ENCODE measurements at places on chromosomes 7 and 10.

GRCh38 chr10:106402458-106402857 lies 762.0 kb downstream of the SORCS1 start:
- no peaks in the 10 kb centered on the region for H3K36me3 ChIP-seq
- DNase-seq = no peak
- H3K27ac ChIP-seq = no peak overlapping the region
- no peaks in the 10 kb centered on the region for H3K27me3 ChIP-seq
- no peaks in the 10 kb centered on the region for H3K4me1 ChIP-seq

GRCh38 chr7:83486957-83487356 lies 162.0 kb downstream of the SEMA3E start:
- H3K4me3 ChIP-seq = no peak overlapping the region
- H3K27me3 ChIP-seq = no peaks in the 10 kb centered on the region
- H3K36me3 ChIP-seq = no peaks in the 10 kb centered on the region
- H3K27ac ChIP-seq = no peak overlapping the region

GRCh38 chr10:22436526-22436892 lies 91.2 kb downstream of the SPAG6 start:
- H3K36me3 ChIP-seq = no peaks in the 10 kb centered on the region
- DNase-seq = no peak
- H3K27me3 ChIP-seq = no peaks in the 10 kb centered on the region
- H3K4me1 ChIP-seq = peaks cover 4% of the 10 kb centered on the region
- peak overlapping the region; percentile 86 for H3K4me3 ChIP-seq

GRCh38 chr7:44727158-44727936 lies 21.3 kb upstream of the ZMIZ2 start:
- H3K4me1 ChIP-seq = peaks cover 11% of the 10 kb centered on the region
- no peaks in the 10 kb centered on the region for H3K36me3 ChIP-seq
- no peak for DNase-seq
- H3K27ac ChIP-seq = no peak overlapping the region
- H3K27me3 ChIP-seq = no peaks in the 10 kb centered on the region

DNA sequence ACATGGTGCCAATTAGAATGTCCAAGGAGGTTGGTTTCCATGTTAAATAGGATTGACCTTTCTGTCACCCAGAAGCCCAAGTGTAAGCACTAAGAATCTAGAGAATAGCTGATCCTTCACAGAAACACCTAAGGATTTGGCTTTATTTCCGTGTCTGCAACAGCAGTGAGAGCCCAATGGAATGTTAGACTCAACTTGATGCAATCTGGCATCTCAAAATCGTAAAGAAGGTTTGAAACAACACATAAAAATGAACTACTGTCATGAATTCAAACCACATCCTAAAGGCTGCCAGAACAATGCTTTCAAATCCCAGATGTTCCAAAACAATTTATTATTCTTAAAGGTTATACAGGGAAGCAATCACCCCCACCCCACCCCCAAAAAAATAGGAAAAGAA lies 18.6 kb downstream of the PPP1R3C start:
- H3K36me3 ChIP-seq = no peaks in the 10 kb centered on the region
- H3K4me1 ChIP-seq = no peaks in the 10 kb centered on the region
- H3K27me3 ChIP-seq = no peaks in the 10 kb centered on the region

GRCh38 chr10:46028584-46029460 lies 1.6 kb downstream of the NCOA4 start:
- H3K4me1 ChIP-seq = peaks cover 68% of the 10 kb centered on the region
- H3K4me3 ChIP-seq = peak overlapping the region; percentile 91
- DNase-seq = peak; percentile 77
- H3K27ac ChIP-seq = peak overlapping the region; percentile 97
- H3K36me3 ChIP-seq = no peaks in the 10 kb centered on the region
- no peaks in the 10 kb centered on the region for H3K27me3 ChIP-seq

DNA sequence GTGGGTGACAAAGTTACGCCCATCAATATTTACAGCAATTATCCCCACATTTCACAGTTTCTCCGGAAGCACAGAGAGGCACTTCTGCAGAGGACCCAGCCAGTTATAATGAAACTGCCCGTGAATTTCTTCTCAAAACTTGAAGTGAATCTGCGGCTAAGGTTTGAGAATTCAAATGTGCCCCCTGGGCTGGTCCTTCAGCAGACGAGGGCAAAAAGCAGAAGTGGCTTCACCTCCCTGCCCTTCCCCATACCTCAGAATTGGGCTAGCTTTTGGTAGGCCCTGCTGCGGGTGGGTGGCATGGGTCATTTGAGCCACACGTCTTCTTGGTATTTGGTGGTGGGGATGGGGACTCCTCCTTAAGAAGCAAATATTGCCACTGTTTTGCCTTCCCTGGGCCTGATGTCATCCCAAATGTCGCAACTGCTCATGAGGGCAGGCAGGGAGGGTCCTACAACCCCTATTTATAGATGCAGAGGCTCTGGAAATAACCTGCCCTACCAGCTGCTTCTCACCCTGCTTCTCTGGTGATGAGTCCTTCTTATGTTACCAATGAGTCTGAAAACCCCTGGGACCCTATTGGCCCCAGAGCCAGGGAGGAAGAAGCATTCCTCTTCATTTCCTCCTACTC lies 16.6 kb upstream of the WDFY4 start:
- H3K27ac ChIP-seq = no peak overlapping the region
- H3K4me1 ChIP-seq = peaks cover 14% of the 10 kb centered on the region
- H3K27me3 ChIP-seq = no peaks in the 10 kb centered on the region
- no peaks in the 10 kb centered on the region for H3K36me3 ChIP-seq
- DNase-seq = peak; percentile 25

- peaks cover 4% of the 10 kb centered on the region for H3K4me1 ChIP-seq
- H3K27ac ChIP-seq = no peak overlapping the region
- H3K27me3 ChIP-seq = no peaks in the 10 kb centered on the region
- H3K4me3 ChIP-seq = no peak overlapping the region
Measured at GRCh38 chr10:88243836-88244730, 339.0 kb downstream of the RNLS start.

- H3K36me3 ChIP-seq = peaks cover 74% of the 10 kb centered on the region
- H3K27me3 ChIP-seq = no peaks in the 10 kb centered on the region
- peaks cover 96% of the 10 kb centered on the region for H3K4me1 ChIP-seq
- no peak overlapping the region for H3K4me3 ChIP-seq
- H3K27ac ChIP-seq = peak overlapping the region; percentile 6
- no peak for DNase-seq
Measured at GRCh38 chr10:73866621-73867020, 7.7 kb downstream of the CAMK2G start.

GRCh38 chr7:94040254-94040653 lies 36.1 kb upstream of the BET1 start:
- no peak overlapping the region for H3K27ac ChIP-seq
- H3K4me3 ChIP-seq = no peak overlapping the region
- H3K4me1 ChIP-seq = peaks cover 3% of the 10 kb centered on the region
- no peaks in the 10 kb centered on the region for H3K36me3 ChIP-seq
- H3K27me3 ChIP-seq = no peaks in the 10 kb centered on the region
- DNase-seq = peak; percentile 41

DNA sequence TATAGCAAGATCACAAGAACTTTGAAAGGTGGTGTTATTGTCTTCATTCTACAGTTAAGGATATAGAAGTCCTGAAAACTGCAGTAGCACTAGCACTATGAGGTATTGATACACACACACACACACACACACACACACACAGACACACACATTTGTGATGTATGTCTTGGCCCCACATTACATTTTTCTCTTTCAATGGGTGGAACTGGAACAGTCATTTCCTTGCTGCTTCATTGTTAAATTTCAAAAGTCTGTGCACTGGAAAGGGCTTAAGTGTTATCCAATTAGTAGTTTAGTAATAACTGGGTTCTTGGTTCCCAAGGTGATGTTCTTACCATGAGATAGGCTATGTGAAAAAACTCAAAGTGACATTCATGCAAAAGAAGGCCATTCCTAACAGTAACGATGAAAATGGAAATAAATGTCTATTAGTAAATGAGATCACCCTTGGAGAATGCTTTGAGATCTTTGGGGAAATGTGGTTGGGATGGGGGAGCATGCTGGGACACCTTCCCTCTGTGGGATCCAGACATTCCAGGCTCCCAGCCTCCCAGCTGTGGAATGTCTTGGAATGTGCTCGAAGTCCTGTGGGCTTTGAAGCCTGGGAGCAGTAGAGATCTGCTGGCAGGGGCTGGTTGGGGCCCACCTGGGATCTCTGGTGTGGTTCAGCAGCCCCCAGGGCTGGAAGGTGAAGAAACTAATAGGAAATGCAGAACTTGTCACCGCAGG lies 37.4 kb upstream of the CALD1 start:
- H3K4me3 ChIP-seq = no peak overlapping the region
- no peak for DNase-seq
- H3K27me3 ChIP-seq = no peaks in the 10 kb centered on the region
- H3K4me1 ChIP-seq = no peaks in the 10 kb centered on the region

DNA sequence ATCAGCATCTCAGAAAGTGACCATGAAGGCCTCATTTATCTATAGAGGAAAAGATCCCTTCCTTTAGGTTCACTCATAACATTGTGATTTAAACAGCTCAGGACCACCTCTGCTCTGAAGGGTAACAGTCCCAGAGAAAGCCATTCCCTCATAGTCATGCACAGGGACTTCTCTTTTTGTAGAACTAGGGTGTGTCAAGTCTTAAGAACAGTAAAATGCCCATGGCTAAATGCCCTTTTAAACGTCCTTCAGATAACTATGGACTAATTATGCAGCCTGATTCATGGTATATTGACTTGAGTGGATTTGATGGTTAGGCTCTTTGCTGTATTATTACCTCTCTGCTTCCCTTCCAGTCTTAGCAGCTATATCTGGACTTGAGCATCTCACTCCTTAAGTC lies 337.8 kb downstream of the SORCS1 start:
- H3K36me3 ChIP-seq = no peaks in the 10 kb centered on the region
- H3K4me3 ChIP-seq = no peak overlapping the region
- no peaks in the 10 kb centered on the region for H3K4me1 ChIP-seq
- peaks cover 54% of the 10 kb centered on the region for H3K27me3 ChIP-seq
- no peak for DNase-seq

- peaks cover 11% of the 10 kb centered on the region for H3K4me1 ChIP-seq
- H3K27ac ChIP-seq = no peak overlapping the region
- peak overlapping the region; percentile 70 for H3K4me3 ChIP-seq
- peaks cover 44% of the 10 kb centered on the region for H3K27me3 ChIP-seq
- no peak for DNase-seq
Measured at GRCh38 chr7:115477193-115477651, 553.3 kb downstream of the TFEC start.

DNA sequence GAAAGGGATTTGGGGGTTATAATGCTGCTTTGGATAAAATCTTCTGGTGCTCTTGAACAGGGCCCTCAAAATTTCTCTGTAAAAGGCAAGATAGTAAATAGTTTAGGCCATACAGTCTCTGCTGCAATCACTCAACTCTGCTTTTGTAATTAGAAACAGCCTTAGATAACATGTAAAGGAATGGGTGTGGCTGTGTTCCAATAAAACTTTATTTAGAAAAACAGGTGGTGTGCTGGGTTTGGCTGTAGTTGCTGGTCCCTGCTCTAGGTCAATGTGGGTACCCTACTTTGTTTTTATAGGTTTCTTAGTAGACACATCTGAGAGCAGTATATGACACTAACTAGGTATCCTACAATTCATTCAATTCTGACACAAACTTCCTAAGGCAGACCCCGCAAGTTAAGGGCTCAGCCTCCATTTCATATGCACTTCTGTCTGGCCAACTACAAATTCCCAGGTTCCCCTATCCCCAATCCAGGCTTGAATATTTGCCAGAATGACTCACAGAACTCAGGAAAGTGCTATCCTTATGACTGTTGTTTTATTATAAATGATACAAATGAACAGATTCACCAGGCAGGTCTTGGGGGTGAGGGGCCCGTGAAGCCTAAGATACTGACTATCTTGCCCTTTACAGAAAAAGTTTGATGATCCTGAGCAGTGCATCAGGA lies 349.9 kb downstream of the RPS24 start:
- no peaks in the 10 kb centered on the region for H3K27me3 ChIP-seq
- no peak overlapping the region for H3K27ac ChIP-seq
- no peak for DNase-seq
- H3K4me3 ChIP-seq = no peak overlapping the region
- H3K4me1 ChIP-seq = no peaks in the 10 kb centered on the region

DNA sequence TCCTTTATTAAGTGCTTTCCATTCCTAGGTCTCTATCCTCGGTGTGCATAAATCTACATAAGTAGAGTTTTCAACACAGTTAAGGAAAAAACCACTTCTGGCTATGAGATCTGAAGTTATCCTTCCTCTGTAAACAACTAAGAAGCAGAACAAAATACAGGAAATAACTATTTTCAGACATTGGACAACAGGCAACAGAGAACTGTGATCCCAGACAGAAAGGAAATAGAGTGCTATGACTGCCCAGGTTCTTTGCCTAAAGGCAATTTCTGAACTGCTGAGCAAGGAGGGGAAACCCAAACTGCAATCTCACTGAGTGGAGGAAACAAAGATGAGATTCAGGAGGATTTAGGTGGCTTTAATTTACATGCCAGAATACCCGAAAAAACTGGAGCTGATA lies 285.4 kb downstream of the SNX13 start:
- H3K27me3 ChIP-seq = no peaks in the 10 kb centered on the region
- H3K4me1 ChIP-seq = peaks cover 7% of the 10 kb centered on the region
- H3K27ac ChIP-seq = no peak overlapping the region
- H3K36me3 ChIP-seq = no peaks in the 10 kb centered on the region

DNA sequence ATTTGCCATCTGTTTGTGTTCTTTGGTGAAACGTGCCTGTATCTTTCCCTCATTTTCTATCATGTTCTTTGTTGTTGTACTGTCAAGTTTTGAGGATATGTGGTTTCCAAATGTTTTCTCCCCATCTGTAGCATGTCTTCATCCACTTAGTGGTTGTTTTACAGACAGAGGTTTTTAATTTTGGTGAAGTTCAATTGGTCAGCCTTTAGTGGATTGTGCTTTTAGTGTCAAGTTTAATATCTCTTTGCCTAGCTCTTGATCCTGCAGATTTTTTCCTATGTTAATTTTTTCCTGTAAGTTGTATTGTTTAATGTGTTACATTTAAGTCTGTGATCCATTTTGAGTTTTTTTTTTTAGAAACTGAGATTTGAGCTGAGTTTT lies 95.9 kb downstream of the ANKRD61 start:
- no peaks in the 10 kb centered on the region for H3K27me3 ChIP-seq
- H3K27ac ChIP-seq = no peak overlapping the region
- DNase-seq = no peak
- H3K4me3 ChIP-seq = no peak overlapping the region

DNA sequence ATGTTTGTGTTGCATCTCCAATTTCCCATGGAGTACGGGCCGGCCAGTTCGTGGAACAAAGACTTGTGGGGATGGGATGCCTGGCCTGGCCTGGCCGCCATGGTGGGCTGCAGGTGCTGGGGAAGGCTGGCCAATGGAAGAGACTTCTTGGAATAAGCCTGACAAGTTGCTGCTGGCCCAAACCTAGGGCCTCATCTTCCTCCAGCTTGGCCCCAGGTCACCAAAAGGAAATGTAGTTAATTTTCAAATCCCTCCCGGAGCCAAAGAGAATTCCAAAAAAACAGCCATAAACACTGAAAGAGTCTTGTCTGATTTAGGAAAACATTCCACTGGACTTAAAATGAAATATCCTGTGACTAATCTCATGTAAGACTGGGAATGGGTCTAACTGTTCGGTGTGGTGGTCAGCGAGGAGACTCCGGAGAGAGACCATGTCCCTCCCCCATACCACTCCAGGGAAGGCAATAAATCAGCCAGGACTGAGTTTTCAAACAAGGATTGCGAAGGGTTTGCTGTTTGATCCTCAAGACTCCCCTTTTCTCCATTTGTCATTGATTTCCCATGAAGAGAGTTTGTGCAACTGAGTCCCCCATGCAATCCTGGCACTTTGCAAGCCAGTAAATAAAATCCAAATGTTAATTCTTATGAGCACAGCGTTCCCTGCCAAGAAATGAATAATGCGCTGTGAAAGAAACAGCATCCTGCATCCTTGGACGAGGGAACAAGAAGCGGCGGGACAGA lies 128.7 kb upstream of the HABP2 start:
- H3K4me3 ChIP-seq = no peak overlapping the region
- H3K36me3 ChIP-seq = no peaks in the 10 kb centered on the region
- no peak overlapping the region for H3K27ac ChIP-seq

- H3K4me3 ChIP-seq = no peak overlapping the region
- no peaks in the 10 kb centered on the region for H3K4me1 ChIP-seq
- no peaks in the 10 kb centered on the region for H3K27me3 ChIP-seq
- DNase-seq = no peak
- no peak overlapping the region for H3K27ac ChIP-seq
- H3K36me3 ChIP-seq = no peaks in the 10 kb centered on the region
Measured at GRCh38 chr10:131636841-131637724, 263.7 kb upstream of the PPP2R2D start.

Data from common myeloid progenitor, CD34-positive (primary cell).